ENCODE measurements at places on chromosomes 5 and 9.

- DNase-seq: no peak
These were observed 77.2 kb downstream of the ADCY2 start for GRCh38 chr5:7473115-7473514.

DNA sequence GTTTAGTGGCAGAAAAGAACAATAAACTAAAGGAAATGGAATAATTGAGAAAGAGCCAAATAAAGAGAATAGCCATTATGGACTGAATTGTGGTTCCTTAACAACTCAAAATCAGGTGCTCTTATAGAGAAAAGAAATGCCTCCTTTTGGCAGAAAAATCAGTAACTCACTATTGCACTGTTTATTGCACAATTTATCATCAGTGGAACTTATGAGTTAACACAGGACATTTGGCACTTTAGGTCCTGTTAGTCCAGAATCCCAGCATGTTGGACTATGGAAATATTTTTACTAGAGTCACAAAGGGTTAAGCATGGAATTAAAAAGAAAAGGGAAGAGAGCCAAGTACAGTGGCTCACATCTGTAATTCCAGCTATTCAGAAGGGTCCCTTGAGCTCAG lies 53.8 kb upstream of the JMY start:
- no peak for DNase-seq

DNA sequence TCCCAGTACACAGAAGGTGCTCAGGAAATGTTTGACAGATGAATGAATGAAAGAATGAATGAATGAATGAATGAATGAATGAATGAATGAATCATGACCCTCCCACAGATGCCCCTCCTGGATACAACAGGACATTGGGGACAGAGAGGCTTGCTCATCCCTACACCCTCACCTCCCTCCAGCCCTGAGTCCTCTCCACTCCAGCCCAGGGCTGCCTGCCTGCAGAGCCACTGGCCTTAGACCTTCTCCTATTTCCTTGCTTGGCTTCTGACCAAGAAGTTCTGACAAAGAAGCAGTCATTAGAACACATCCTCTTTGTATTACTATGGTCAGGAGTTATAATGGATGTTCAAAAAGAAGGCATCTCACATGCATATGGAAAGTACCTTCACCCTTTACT lies 240.7 kb upstream of the DAPK1 start:
- DNase-seq: no peak

- DNase-seq: no peak
These were observed 47.1 kb downstream of the BRINP1 start for GRCh38 chr9:119322184-119322583.

GRCh38 chr9:38414040-38414723 lies 10.1 kb downstream of the IGFBPL1 start:
- DNase-seq: no peak

DNA sequence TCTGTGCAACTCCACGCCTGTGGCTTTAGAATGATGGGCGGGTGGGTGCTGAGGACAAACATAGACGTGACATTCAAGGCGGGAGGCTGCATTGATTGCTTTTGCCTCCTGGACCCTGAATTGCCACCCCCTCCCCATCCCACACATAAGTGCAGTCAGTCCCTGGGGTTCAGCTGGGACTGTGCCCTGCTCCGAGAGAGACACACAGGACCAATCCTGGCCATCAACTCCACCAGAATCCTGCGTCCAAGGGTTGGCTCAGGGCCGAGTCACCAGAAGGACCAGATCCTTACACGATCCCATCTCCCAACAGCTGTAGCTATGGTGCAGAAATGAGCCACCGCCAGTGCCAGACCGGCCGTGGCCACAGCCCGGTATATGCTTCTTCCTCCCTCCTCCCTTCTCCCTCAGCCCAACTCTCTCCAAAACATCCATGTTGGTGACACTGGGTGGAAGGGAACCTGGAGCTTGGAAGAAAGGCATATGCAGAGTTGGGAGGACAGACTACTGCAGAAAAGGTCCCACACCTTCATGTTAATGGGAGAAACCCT lies 27.4 kb downstream of the IRX2 start:
- DNase-seq: no peak

- no peak for DNase-seq
These were observed 90.3 kb downstream of the ZNF618 start for GRCh38 chr9:113966394-113966793.

All from cardiac septum (tissue), 1 donor.